Nephron progenitor cell (in vitro differentiated cells): ENCODE measurements at places on chromosomes 12 and 14.

- DNase-seq: no peak
Measured at GRCh38 chr12:104374071-104374470, 70.5 kb downstream of the EID3 start.

DNA sequence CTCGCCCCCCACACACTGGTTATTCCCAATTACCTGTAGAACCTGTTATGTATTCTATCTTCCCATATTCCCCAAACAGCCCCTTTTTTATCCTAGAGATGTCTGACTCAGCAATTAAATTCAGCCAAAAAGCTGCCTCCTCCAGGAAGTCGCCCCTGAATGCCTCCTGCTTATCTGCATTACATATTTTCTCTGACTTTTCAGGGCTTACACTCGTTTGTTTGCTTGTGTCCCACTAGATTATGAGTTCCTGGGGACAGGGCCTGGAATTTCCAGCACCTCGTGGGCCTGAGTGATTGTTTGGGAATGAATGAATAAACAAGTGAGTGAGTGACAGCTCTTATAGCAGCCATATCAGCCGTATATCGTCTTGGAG is 99.3 kb upstream of the RFLNA start:
- no peak for DNase-seq

- DNase-seq: peak; percentile 25
Measured at GRCh38 chr14:59161561-59162175, 26.8 kb upstream of the DAAM1 start.

DNA sequence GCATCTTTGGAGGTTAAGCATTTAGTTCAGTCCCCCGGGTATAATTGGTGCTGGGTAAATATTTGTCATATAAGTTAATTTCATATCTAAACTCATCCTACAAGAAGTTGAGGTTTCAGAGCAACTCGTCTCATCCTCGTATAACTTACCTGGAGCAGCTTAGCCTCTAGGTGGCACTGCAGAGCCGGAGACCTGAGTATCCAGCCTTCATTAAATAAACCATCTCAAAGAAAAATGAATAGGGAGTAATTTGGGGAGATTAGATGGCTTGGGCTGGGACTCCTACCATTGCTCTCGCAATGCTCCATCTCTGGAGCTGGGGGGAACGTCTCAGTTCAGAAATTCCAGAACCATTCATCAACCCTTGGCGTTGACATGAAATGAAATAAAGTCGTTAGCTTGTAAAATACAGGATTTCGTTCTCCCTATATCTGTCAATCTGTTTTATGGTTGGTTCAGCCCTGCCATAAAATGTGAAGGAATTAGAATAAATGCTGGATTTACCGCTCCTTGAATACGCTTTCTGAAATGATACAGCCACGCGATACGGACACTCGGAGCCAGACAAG is 122.9 kb upstream of the TMEM132D start:
- DNase-seq: peak; percentile 69

DNA sequence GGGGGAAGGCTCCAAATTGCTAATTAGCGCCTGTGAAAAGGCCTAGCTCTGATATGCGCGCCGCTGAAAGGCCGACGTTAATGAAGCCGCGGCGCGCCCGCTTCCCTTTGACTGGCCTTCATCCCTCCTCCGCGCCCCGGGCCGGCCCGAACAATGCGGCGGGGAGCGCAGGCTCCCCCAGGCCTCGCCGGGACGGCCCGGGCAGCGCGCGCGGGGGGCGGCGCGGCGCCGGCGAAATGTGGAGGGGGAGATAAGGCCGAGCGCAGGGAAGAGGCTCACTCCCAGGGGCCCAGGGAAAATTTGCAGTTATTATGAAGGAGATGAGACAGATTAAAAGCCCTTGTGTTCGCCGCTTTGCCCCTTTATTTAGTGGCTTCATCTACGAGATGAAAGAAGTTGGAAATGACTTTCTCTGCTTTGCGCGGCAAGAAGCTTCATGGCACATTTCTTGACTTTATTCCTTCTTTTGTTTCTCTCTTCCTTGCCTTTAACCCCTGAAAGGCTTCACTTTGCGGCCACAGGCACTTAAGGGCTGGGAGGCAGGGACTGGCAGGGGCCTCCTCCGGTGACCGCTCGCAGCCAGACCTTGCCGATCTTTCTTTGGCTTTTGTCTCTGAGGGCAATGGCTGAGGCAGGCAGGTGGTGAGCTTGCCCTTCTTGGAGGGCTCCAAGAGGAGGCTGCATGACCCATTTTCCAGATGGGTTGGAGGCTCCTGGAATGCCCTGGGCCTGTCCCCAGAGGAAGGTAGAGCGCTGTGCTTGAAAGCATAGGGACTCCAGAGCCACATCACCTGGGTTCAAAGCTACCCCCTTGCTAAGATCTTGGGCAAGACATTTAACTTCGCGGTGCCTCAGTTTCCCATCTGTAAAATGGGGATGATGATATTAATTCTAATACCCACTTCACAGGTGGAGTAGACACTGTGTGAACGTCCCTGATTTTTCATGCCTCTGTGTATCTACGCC is 12.7 kb upstream of the GPATCH2L start:
- peak; percentile 65 for DNase-seq

DNA sequence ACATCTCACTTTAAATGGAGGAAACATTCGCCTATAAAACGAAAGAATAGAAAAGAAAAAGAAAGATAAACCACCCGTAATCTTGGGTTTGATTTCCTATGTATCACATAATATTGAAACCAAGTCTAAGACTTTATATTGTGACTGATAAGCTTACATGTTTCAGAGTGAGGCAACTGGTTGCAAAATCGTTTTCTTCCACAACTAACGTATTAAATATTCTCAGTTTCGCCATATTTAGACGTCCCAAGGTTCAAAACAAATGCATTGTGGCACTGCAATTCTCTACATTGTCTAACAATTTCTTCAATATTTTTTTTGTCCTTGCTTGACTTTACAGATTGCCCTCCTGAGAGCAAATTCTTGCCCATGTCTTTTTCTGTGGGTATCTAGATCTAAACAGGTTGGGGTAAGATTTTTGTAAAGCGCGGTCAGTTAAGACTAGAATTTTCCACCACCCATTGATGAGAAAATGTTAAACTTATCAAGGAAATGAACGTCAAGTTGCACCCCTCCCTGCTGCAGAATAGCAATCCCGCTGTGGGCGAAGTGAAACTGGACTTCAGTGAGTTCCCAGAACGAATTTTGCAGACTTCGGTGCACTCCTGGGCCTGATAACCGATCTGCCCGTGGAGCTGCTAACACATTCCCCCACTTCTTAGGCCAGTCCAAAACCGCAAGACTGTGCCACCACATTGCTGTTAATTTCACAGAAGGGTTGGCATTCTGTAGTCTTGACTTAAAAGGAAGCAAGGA is 2.7 kb downstream of the TBX3 start:
- DNase-seq: no peak

- DNase-seq: no peak
Measured at GRCh38 chr12:113184098-113184899, 979 bp downstream of the DDX54 start.

- DNase-seq: no peak
Measured at GRCh38 chr12:111259231-111259630, 109.7 kb downstream of the PHETA1 start.

DNA sequence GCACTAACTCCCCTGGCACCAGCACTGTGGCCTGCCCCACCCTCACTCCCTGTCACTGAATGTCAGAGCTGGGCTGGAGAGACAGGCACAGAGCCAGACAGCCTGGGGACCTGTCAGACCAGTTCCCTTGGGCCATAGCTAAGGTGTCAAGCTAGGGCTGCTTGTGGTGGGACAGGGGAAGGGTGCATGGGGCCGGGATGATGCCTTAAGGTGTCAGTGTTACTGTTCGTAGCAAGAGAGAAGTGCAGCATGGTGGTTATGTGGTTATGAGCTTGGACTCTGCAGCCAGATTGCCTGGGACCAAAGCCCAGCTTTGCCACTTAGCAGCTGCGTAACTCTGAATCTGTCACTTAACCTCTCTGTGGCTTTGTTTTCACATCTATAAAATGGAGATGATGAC is 3.8 kb downstream of the RAPGEF3 start:
- no peak for DNase-seq

DNA sequence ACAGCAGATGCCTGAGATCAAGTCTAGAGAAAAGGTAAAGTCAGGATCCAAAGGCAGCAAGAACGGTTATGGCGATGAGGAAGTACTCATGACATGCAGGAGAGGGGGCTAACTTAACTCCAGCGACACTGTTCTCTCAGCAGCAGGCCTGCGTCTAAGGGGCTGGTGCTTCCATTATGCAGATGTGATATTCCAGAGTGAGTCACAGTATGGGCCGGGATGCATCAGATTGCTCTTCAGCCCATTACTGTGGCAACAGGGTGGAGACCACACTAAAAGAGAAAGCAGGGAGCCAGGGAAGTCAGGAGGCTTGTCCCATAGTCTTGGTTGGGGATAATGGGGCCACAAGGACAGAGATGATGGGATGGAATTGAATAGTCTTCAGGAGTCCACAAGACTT is 151.8 kb upstream of the NTF3 start:
- no peak for DNase-seq

DNA sequence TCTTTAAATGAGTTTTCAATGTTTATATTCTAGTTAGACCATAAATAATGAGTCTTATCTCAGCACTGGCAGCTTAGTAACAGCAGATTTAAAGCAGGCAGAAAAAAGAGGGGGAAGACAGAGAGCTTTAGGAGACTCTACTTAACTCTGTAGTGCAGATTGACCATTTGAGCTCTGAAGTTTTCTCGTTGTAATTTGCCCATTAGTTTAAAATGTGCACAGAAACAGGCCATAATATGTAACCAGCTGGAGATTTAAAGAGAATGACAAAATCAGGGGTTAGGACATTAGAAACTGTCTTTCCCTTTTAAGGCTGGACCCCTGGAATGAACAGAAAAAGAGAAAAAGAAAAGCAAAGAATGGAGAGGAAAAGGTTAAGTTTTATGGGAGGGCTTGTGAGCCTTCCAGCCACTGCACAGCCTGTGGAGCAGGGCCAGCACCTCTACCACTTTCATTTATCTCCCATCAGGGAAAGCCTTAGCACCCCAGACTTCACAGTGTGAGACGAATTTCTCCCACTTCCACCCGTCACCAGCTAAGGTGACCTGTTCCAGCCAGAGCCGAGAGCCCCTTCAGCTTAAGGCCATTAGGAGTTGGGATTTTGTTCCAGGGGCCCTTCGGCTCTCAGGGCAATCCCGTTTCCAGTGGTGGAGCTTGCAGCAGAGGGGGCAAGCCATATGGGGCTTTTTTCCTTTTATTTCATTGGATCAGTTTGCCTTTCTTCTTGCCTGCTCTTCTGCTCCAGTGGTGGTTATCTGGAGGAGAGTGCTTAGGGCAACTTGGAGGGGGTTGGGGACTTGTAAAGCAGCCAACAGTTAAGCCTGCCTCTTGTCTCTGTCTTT is 8.0 kb downstream of the IL22 start:
- peak; percentile 12 for DNase-seq

DNA sequence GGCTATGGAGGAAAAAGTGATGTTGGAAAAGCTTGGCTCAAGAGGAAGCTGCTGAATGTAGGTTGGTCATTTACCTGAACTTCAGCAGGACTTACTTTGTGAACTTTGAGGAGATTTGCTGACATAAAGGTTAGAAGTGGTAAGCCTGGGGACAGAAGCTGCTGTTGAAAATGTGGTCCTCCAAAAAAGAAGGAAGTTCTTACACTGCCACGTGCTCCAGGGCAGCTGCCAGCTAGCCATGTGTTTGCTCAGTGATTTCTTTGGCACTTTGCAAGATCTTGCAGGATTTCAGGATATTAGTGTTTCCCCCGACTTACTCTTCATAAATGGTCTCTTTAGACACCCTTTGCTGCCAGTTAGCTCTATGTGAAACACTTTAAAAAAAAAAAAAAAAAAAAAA is 14.8 kb upstream of the DYRK2 start:
- DNase-seq: no peak

- DNase-seq: no peak
Measured at GRCh38 chr14:100298551-100299237, 7.5 kb downstream of the SLC25A29 start.

DNA sequence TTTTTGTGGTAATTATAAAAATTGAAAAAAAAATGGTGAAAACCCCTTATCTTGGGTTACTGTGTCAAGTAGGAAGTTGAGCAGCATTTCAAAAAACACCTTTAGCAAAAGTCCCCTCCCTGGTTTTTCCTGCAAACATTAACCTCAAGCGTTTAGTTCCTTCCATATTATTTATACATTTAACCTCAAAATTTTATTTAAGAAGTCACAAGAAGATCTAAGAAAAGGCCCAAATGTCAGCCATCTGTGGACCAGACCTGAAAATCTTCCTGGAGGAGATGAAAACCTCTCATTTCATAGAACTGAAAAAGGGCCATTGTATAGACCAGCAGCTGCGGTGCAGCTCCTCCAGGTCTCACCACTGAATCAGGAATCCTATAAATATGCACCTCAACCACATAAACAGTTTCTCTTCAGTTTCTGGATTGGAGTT is 40.4 kb upstream of the BTG1 start:
- DNase-seq: no peak

DNA sequence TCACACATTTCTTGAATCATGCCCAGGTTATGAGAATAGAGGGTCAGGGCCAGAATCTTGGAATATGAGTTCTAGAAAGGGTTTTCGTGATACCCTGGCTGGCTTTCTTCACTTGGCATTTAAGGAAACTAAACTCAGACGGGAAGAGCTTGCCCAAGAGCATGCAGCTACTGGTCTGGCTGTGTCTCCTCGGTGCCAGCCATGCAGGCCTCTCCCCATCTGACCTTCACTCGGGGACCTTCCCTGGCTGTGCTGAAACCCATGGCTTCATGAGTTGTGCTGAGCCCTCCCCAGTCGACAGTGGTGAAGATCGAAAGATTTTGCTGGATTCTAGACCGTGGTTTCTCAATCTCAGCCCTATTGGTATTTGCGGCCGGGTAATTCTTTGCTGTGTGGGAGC is 38.0 kb downstream of the FOXN3 start:
- no peak for DNase-seq

DNA sequence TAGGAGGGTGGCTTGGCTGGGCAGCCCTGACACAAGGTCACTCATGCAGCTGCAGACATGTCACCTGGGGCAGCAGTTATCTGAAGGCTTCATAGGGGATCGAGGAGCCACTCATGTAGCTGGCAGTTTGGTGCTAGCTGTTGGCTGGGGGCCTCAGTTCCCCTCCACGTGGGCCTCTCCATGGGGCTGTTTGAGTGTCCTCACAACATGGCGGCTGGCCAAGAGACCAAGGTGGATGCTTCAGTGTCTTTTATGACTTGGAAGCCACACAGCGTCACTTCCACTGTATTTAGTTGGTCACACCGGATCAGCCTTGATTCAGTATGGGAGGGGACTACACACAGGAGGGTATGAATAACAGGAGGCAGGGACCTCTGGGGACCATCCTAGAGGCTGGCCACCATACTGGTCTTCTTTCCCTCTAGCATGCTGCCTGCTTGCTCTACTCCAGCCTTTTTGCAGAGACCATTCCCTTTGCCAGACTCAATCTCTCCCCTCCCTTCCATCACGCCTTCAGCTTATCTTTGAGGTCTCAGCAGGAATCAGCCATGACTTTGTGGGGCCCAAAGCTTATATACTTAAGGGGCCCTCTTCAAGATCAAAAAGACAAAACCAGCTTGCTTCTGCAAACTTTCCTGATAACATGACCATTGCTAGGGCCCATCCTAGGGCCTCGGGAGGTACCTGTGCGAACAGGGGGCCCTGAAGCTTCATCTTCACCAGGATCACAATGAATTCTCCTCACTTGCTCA is 53.4 kb downstream of the RPH3A start:
- DNase-seq: no peak

GRCh38 chr12:27508736-27509431 is 15.1 kb upstream of the PPFIBP1 start:
- DNase-seq: no peak
